NCI-H1092 (cell line): ENCODE measurements at places on chromosomes 12 and 14.

DNA sequence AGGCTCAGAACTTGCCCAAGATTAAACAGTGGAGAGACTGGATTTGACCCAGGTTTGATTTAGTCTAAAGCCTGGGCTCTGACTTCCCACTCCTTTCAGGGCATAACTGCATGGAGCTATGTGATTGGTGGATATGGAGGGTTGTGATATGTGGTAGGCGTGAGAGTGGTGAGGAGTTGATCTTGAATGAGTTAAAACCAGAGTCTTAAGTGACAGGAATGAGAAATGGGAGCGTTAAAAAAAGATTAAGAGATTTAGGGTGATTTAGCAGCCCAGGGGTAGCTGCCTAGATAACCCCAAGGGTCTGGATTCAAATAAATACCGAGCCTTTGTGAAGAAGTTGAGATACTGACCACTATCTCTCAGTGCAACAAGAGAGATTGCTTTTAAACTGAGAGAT is 8.4 kb downstream of the SYNDIG1L start:
- DNase-seq: no peak

DNA sequence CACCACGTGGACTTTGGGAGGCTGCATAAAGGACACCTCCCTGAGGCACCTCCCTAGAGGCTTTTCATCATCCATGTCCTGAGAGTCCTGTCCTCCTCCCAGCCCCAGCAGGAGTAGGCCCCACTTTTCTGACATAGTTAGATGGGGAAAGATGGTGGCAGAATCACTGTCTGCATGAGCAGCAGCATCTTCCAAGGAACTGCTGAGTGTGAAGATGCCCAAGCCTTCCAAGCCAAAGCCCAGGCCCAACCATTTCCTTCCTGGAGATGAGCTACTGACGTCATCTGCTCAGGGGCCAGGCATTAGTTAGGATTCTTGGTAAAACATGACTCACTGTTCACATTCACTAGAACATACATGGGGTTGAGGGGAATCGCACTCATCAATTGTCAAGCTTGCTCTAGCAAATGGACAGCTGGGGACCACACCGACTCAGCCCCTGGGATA is 37.3 kb downstream of the VDR start:
- no peak for DNase-seq

DNA sequence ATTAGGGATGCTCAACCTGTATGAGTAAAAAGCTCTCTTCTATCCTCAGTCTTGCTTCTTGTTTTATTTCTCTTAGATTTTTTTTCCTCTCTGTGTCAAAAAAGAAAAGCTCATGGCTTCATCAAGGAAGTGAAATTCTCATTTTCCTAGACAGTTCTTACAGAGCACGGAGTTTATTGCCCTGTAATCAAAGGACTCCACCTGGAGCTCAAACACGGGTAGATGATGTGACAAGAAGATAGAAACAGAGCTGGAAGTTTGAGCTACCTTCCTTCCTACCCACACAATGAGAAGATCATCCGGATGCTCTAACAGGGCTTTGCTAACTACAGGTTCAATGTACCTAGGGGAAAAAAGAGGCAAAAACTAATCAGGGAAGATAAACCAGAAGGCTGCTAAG is 564.8 kb downstream of the MED13L start:
- DNase-seq: no peak

DNA sequence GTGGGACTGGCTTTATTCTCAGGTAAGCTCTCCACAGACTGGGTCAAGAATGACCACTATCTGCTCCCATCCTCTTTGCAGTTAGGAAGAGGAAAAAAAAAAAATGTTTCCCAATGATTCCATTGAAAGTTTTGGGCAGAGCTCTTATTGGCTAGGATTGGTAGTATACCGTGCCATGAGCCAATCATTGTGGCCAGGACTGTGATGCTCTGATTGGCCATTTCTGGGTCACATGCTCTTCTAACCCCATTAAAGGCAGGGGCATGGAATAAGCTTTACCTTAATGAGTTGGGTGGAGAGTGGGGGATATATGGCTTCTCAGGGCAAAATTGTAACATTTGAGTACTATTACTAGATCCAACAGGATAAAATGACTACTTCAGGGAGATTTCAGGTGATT is 49.4 kb upstream of the WSCD2 start:
- DNase-seq: no peak

DNA sequence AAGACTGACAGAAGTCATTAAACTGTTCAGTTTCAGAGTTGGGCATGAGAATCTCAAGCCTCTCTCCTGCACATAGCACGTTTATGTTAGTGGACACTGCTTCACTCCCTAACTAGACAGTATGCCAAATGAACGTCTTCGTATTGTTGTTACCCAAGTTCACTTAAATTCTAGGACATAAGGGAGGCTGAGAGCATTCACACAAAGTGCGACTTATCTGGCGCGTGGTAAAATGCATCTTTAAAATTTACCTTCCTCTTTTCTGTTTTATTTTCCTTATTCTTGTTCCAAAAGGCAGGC is 166.3 kb downstream of the AKAP6 start:
- no peak for DNase-seq

DNA sequence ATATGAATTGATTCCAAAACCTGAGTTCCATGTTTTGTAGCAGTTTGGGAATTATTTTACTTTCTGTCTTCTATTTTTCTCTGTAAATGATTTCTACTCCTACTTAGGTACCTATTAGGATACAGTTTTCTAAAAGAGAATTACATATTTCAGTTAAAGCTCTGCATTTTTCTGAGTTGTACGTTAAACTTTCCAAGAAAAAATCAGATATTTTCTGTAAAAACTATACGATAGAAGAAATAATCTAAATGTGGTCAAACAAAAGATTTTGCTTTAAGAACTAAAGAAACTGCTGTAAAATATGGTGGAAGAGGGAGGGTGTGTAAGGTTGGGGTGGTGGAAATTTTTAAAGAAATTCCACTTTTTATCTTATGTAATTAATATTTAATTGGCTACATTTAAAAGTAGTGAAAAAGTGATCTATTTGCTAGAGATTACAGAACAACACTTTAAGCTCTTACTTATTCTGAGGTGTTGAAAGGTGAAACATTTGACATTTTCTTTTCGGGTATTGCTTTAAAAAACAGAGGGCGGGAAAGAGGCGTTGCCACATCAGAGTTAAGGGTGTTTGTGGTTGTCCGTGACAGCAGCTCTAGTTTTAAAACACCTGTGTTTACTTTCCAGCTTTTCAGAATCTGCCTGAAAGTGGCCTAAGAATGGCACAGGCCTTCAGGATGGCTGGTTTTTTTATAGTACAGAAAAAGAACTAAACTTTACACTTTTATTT is 187.3 kb downstream of the MIPOL1 start:
- peak; percentile 76 for DNase-seq

DNA sequence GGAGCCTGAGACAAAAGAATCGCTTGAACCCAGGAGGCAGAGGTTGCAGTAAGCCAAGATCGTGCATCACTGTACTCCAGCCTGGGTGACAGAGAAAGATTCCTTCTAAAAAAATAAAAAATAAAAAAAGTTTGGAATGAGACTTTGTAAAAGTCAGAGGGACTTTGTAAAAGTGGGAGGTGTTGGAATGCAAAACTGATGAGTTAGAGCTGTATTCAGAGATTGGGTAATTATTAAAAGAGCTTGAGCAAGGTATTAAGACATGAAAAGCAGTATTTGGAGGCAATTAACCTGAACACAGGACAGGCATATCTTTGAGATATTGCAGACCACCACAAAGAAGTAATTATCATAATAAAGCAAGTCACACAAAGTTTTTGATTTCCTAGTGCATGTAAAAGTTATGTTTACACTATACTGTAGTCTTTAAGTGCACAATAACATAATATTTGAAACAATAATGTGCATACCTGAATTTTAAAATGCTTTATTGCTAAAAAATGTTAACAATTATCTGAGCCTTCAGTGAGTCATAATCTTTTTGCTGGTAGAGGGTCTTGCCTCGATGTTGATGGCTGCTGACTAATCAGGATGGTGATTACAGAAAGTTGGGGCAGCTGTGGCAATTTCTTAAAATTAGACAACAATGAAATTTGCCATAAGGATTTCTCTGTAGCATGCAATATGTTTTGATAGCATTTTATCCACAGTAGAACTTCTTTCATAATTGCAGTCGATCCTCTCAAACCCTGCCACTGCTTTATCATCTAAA is 33.1 kb downstream of the PHLDA1 start:
- DNase-seq: no peak

DNA sequence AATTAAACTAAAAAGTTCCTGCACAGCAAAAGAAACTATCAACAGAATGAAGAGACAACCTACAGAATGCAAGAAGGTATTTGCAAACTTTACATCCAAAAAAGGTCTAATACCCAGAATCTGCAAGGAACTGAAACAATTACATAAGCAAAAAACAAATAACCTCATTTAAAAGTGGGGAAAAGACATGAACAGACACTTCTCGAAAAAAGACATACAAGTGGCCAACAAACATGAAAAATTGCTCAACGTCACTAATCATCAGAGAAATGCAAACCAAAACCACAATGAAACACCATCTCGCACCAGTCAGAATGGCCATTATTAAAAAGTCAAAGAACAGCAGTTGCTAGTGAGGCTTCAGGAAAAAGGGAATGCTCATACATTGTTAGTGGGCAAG is 15.2 kb downstream of the PDE6H start:
- no peak for DNase-seq

- no peak for DNase-seq
These were observed 263.9 kb upstream of the RGS6 start for GRCh38 chr14:71668186-71668912.

- DNase-seq: no peak
These were observed 316.2 kb downstream of the PAWR start for GRCh38 chr12:79374545-79374944.

DNA sequence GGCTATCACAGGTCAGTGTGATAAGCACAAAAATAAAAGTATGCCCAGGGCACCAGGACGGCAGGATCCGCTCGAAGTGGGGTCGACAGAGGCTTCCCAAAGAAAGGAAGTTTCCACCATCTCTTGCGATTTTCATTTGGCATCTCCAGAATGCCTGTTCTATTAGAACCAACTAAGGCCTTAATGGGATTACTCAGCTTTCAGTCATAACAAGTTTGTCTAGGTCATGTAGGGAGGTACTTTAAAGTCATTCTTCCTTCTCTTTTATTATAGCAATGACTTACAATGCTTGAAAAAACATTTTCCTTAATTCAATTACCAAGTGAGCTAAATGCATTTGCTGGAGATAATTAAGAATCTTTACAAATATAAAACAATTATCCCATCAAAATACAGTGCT is 83.6 kb upstream of the DIO3 start:
- DNase-seq: no peak

GRCh38 chr12:51755251-51755650 is 93.3 kb downstream of the FIGNL2 start:
- DNase-seq: no peak

GRCh38 chr12:52020539-52021336 is 14.0 kb downstream of the TAMALIN start:
- peak; percentile 19 for DNase-seq

GRCh38 chr12:21827083-21827482 is 52.6 kb upstream of the KCNJ8 start:
- DNase-seq: no peak

- no peak for DNase-seq
These were observed 206.0 kb upstream of the PLEKHG7 start for GRCh38 chr12:92496790-92497189.

DNA sequence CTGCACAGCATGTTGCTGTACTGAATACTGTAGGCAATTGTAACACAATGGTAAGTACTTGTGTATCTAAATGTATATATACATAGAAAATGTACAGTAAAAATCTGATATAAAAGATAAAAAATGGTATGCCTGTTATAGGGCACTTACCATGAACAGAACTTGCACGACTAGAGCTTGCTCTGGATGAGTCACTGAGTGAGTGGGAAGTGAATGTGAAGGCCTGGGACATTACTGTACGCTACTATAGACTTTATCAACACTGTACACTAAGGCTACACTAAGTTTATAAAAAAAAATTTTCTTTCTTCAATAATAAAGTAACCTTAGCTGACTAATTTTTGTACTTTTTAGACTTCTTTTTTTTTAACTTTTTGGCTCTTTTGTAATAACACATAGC is 24.2 kb upstream of the NEDD1 start:
- no peak for DNase-seq

DNA sequence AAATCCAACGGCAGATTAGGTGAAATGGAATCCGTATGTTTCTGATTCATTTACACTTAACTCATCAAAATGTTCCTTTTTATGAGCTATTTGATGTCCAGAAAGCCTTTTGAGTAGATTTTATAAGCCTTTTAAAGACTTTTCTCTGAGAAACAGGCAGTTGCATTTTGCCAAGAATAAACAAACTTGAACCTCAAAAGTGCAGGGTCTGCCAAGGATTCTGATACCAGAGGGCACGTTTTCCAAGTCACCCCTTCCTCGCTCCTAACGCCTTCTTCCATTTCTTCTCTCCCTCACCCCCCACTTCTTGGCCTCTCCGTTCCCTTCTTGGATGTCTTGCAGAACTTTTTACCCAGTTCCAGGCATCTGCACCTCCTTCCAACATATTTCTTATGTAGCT is 200.6 kb upstream of the TBX3 start:
- no peak for DNase-seq

GRCh38 chr14:66509874-66510273 is 1.9 kb downstream of the GPHN start:
- DNase-seq: no peak

- DNase-seq: no peak
These were observed 407.0 kb upstream of the MGAT4C start for GRCh38 chr12:86663173-86663572.

DNA sequence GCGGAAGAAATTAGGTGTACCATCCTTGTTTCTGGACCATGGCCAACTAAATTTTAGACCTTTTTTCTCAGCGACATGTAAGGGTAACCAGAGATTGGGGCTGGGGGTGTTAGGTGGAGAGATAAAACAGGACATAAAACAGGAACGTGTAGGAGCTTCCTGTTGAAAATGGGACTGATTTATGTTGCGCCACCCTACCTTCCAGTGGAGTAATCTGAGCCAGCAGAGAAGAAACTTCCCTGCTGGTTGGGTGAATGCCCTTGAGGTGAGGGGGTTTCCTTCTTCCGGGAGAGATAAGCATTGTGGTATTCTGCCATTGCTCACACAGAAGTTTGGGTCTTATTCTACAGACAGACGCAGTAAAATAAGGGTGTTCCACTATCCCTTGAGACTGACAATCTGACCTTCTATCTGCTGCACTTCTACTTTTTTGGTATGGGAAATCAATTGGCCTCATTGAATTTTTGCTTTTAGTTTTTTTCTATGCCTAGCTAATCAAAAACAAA is 417.6 kb downstream of the PCNX1 start:
- DNase-seq: no peak

DNA sequence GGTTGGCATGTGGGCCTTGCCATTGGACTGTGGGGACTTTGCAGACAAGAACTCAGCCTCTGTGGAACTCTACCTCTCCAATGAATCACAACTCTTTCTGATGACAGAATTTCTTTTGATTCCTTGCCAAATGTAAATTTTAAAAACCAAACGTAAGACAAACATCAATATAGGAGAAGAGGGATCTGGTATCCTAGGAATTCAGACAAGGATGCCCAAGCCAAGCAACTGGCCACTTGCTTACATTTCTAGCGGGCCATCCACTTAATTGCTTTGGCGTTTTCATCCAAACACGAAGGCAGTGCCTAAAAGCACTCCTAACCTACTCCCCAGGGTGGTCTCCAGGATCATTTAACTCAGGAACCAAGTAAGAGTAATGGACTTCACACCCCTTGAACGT is 23.4 kb upstream of the RAB35 start:
- no peak for DNase-seq

GRCh38 chr14:49545071-49545470 is 41.1 kb downstream of the RPS29 start:
- DNase-seq: no peak
